ENCODE measurements at places on chromosomes 7 and 10. TPM values are rescaled to one million over a fixed set of nuclear protein-coding genes. Genes with fewer than 3 reads are reported as not detected.

Gene GDF10
- 0.37 TPM for total RNA-seq

Gene CRHR2
- total RNA-seq, result not detected

Gene GRM3
- not detected for total RNA-seq

Gene ZFYVE27
- 45.9 TPM for total RNA-seq

Gene LLCFC1
- not detected for total RNA-seq

Gene GTPBP4
- total RNA-seq, result 43.6 TPM

- no peak for DNase-seq
- H3K27ac ChIP-seq, result no peak overlapping the region
- no peaks in the 10 kb centered on the region for H3K27me3 ChIP-seq
Measured at GRCh38 chr10:96389785-96390184, 31.0 kb upstream of the OPALIN start.

GRCh38 chr7:28032738-28033380 is 147.7 kb downstream of the JAZF1 start:
- no peak overlapping the region for H3K4me3 ChIP-seq
- H3K36me3 ChIP-seq, result no peaks in the 10 kb centered on the region
- no peak for DNase-seq
- peaks cover 6% of the 10 kb centered on the region for H3K4me1 ChIP-seq
- no peaks in the 10 kb centered on the region for H3K27me3 ChIP-seq
- H3K27ac ChIP-seq, result no peak overlapping the region

- H3K4me1 ChIP-seq, result no peaks in the 10 kb centered on the region
- H3K27me3 ChIP-seq, result no peaks in the 10 kb centered on the region
- H3K4me3 ChIP-seq, result no peak overlapping the region
Measured at GRCh38 chr7:76165106-76165972, 36.4 kb upstream of the SRRM3 start.

DNA sequence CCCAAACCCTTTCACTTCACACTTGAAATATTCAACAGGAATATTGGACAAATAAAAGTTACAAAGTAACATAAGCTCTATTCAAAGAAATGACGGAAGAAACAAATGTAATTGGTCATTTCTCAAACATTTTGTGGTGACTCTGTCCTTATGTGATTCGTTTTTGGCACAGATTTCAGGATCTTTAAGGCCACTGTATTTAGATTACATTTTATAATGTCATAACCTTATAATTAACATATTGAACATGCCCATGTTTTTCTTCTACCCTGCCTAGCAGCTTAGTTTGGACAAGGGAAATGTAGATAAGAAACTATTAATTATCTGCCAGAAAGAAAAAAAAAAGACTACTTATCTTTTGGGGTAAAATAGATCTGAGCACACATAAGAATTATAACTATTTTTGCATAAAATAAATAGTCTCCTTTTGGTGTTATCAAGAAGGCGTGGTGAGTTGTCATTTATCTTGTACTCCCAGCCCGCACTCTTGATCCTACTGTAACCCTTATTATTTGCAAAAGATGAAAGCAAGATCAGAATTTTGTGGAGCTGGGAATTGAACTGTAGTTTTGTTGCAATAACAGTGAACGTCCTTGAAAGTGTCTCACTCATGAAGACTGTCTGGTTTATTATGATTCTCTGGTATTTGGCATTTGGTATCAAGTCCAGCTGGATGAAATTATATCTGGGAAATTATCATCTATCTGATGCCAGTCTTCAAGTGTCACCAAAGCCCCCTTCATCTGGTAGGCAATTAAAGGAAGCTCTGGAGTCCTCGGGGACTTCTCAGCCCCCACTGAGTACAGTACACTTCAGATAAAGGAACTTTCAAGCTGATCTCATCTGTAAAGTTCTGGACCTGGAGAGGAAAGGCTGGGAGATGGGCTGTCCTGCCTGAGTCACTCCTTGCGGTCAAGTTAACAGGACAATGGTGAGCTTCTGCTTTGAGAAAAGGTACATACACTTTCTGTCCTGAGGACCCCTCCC is 175.7 kb upstream of the INHBA start:
- H3K4me3 ChIP-seq, result no peak overlapping the region
- H3K36me3 ChIP-seq, result no peaks in the 10 kb centered on the region
- no peaks in the 10 kb centered on the region for H3K27me3 ChIP-seq
- DNase-seq, result no peak
- H3K27ac ChIP-seq, result no peak overlapping the region

GRCh38 chr7:135653340-135654080 is 8.8 kb upstream of the STMP1 start:
- H3K27ac ChIP-seq, result no peak overlapping the region
- DNase-seq, result no peak
- no peaks in the 10 kb centered on the region for H3K27me3 ChIP-seq
- H3K4me1 ChIP-seq, result no peaks in the 10 kb centered on the region
- H3K36me3 ChIP-seq, result no peaks in the 10 kb centered on the region
- H3K4me3 ChIP-seq, result no peak overlapping the region

GRCh38 chr10:2979306-2979705 is 88.0 kb upstream of the PFKP start:
- H3K4me1 ChIP-seq, result no peaks in the 10 kb centered on the region
- no peak overlapping the region for H3K4me3 ChIP-seq
- DNase-seq, result no peak
- no peak overlapping the region for H3K27ac ChIP-seq
- no peaks in the 10 kb centered on the region for H3K36me3 ChIP-seq
- no peaks in the 10 kb centered on the region for H3K27me3 ChIP-seq

DNA sequence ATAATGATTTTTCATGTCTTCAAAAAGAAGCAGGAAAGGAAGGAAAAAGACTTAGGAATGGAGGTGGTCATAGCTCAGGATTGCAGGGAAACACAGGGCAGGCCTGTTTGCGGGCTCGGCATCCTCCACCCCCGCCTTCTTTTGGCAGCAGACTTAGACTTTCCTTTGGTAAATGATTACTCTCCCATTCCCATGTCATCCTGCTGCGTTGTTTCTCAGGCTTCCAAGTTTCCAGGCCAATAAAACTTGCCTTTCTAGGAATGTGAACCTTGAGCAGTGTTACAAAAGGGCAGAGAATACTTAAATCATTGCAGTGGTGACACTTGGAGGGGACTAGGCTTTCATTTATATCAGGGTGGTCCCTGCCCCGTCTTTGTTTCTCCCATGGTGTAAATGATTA is 34.0 kb upstream of the DGKB start:
- peak; percentile 30 for DNase-seq
- no peak overlapping the region for H3K4me3 ChIP-seq
- H3K27me3 ChIP-seq, result no peaks in the 10 kb centered on the region
- H3K36me3 ChIP-seq, result no peaks in the 10 kb centered on the region

DNA sequence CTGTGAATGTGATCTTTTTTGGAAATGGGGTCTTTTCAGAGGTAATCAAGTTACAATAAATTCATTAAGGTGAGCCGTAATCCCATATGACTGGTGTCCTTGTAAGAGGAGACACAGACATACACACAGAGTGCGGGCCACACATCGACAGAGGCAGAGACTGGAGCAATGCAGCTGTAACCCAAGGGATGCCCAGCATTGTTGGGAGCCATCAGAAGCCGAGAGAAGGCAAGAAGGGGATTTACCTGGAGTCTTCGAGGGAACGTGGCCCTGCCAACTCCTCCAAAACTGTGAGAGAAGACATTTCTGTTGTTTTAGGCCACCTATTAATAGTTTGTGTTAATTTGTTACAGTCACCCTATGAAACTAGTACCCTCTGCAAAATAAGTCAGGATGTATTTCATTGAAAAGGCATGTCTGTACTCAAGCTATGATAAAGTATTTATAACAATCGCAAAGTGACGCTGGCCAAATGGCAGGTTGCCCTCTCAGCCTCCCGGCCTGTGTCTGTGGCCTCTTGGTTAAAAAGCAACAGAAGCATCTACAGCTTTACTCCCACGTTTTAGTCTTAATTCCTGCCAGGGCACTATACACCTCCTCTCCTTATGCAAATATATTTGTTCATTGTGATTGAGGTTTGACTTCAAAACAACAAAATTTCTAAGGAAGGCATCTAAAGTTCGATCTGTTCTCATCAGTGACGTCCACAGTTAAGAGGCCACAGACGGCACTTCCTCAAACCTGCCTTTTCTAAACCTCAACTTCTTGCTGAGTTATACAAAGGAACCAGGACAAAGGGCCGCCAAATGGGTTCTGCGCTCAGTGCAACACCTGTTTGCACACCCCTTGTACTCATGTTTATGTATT is 46.8 kb downstream of the HIPK2 start:
- no peak for DNase-seq
- H3K4me1 ChIP-seq, result peaks cover 13% of the 10 kb centered on the region
- H3K27ac ChIP-seq, result no peak overlapping the region
- no peaks in the 10 kb centered on the region for H3K36me3 ChIP-seq
- no peak overlapping the region for H3K4me3 ChIP-seq
- no peaks in the 10 kb centered on the region for H3K27me3 ChIP-seq

DNA sequence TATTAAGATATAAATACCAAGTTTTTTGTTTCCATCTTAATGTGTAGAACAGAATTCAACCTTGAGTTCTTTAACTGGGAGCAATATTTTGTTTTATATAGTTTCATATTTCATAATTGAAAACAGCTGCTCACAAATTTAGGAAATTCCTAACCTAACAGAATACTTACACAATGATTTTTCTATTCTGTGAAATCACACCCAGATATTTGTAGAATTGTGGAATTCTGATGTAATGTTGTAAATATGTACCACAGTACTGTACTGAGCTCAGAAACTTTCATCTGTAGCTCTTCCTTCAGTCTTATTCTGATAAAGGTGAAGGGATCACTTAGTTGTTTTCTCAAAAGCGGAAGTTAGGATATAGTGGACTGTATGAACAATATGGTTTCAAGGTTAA is 143.4 kb upstream of the GLI3 start:
- no peak overlapping the region for H3K27ac ChIP-seq
- no peak for DNase-seq
- H3K4me1 ChIP-seq, result no peaks in the 10 kb centered on the region
- H3K36me3 ChIP-seq, result no peaks in the 10 kb centered on the region

DNA sequence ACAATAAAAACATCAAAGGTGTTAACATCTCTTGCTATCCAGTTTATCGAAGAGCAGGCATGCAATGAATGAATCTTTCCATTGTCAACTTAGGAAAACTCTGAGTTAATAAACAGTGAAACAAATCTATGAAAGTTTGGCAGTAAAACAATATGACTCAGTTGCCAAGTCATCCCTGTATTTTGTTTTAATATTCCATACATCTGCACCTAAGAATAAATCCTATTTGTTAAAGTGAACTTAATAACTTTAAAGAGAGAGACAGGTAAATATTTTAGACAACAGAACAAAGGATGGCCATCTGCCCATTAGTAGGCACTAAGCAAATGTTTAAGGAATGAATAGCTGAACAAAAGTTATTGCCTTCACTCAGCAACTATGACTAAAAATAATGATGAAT is 700.5 kb upstream of the CELF2 start:
- H3K27me3 ChIP-seq, result no peaks in the 10 kb centered on the region
- no peak overlapping the region for H3K4me3 ChIP-seq
- H3K27ac ChIP-seq, result no peak overlapping the region
- DNase-seq, result no peak
